ENCODE measurements at places on chromosomes 2 and 18.

- DNase-seq, result no peak
Measured at GRCh38 chr2:22897428-22897827, 487.6 kb upstream of the KLHL29 start.

GRCh38 chr2:120319123-120319522 lies 26.8 kb upstream of the INHBB start:
- no peak for DNase-seq

GRCh38 chr2:43569921-43570320 lies 25.9 kb downstream of the THADA start:
- DNase-seq, result peak; percentile 44

DNA sequence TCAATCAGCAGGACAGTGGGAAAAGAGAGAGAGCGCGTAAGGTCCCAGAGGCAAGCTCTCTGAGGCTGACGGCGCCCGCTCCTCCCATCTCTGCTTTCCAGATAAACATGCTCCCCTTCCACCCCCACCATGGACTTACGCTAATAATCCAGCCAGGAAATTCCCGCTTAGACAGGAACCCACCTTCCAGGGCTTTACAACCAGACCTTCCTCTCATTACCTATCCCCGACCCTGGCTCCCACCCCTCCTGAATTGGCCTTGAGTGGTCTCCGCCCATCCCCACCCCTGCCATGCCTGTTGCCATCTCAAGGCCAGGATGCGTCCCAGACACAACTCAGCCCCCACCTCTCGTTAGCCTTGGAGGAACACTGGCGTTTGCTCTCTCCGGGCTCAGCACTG lies 131.1 kb downstream of the SMAD2 start:
- no peak for DNase-seq

DNA sequence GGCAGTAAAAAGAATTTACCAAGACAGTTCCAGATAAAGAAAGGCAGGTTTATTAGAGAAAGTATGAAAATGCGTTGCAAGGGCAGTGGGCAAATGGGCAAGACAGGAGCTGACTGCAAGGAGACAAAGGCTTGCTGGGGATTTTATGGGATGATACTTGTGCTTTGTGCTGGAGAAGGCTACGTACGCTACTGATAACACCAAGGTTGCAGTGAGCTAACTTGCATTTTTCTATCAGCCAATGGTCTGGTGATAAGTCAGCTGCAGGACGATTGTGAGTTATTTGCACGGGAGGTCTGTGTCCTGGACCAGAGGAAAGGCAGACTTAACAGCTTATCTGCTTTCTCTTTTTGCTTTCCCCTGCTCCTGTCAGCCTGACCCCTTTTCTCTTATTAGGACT lies 116.5 kb downstream of the PMS1 start:
- DNase-seq, result no peak

DNA sequence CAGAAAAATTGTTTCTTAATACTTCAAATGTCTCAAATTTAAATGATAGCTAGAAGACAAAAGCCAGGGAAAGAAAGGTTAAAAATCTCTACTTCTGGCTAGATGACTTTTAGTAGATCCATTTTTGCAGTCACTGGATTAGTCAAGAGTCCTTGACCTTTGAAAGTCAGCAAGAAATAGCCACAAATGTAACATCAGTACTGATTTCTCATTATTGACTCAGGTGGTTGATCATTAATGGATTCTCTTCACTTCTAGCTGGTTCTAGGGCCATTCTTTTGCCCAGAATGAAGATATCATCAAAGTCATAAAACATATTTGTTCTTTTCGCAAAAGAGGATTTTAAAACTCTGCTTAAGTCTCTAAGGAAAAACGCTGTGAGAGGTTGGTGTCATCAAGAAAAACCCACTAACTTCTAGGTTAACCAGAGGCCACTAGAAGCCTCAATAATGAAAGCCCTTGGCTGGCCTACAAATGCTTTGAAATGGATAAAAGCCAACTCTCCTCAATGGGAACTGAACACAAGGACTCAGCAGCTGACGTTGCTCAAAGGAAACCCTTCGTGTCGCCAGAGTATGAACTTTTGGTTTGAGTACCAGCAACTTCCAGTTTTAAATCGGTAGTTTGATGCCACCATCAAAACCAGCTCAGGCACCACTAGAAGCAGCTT lies 66.3 kb downstream of the IRS1 start:
- DNase-seq, result no peak

Measured in stimulated activated naive CD8-positive, alpha-beta T cell treated with anti-CD3 and anti-CD28 coated beads, Interleukin-15, amount 100 ng/mL, for 72 hours (primary cell).